SK-N-SH treated with all-trans-retinoic acid at 6 μM for 48 hours (cell line): ENCODE measurements at places on chromosomes 4 and X.

- no peak for ATAC-seq
These were observed 44.9 kb upstream of the NDST4 start for GRCh38 chr4:115158296-115158695.

- no peak for ATAC-seq
These were observed 101.7 kb upstream of the MAP3K15 start for GRCh38 chrX:19616959-19617358.

DNA sequence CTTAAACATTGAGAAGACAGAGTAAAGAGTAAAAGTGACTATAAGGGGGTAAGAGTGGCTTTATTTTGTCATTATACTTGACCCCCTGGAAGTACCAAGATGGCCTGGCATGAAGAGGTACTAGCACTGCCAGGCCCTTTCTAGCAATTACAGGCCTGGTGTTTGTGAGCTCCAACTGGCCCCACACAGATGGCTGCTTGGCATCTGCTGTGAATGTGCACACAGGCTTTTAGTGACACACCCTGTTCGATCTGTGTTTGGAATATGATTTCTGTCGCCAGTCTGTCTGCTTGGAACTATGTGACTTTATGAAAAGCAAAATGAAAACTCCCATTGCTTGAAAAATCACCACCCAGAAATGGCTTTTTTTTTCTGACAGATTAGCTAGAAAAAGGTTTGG lies 123.3 kb downstream of the CLCN4 start:
- ATAC-seq: no peak

GRCh38 chrX:37686996-37687395 lies 1.4 kb downstream of the XK start:
- ATAC-seq: no peak

- no peak for ATAC-seq
These were observed 386.5 kb downstream of the GPAT3 start for GRCh38 chr4:83922402-83922801.

DNA sequence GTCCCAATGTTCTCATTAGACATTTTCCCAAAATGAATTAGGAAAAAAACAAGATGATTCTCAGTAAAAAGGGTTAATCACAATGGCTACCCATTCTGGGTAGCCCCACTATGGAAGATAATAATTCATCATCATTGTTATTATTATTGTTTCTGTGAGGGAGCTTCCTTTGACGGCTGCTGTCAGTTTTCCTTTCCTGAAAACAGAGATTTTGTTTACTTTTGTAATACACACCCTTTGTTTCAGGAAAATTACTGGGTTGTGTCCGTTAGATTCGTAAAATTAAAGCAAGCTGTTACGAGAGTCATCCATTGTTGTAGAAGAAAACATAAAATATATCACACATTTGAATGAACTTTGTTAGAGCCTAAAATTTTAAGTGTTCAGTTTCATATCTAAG lies 192.9 kb upstream of the ANKRD50 start:
- ATAC-seq: no peak

GRCh38 chrX:68841251-68842049 lies 12.6 kb downstream of the EFNB1 start:
- ATAC-seq: no peak

GRCh38 chr4:168942985-168943384 lies 67.1 kb downstream of the CBR4 start:
- no peak for ATAC-seq

GRCh38 chr4:125116431-125116830 lies 198.3 kb upstream of the FAT4 start:
- ATAC-seq: no peak

GRCh38 chr4:8871417-8872401 lies at the start of gene HMX1:
Gene HMX1 (minus strand): TSS chr4:8871839. CDS start chr4:8871614, 225 bp downstream.
- peak; percentile 63; the same call in 2 of the 3 replicates for ATAC-seq

- no peak for ATAC-seq
These were observed 85.1 kb upstream of the SHOX start for GRCh38 chrX:545452-545885.

GRCh38 chrX:103399744-103400143 lies 23.4 kb downstream of the BEX3 start:
- ATAC-seq: no peak

DNA sequence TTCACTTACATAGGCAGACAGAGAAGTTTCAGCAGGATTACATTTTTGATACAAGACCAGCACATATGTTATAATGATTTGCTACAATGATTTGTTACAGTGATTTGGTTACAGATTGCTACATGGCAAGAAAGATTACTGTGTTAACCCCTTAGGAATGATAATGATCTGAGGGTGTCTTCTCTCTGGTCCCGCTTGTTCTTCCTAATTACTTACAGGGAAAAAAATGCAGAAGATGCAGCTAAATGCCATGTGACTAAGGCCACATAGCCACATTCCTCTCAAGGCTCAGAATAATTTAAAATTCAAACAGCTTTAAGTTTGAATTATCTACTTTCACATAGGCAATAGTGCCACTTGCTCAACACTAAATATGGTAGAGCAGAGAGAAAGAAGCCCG lies 9.7 kb upstream of the LAP3 start:
- no peak; the same call in 2 of the 3 replicates for ATAC-seq

DNA sequence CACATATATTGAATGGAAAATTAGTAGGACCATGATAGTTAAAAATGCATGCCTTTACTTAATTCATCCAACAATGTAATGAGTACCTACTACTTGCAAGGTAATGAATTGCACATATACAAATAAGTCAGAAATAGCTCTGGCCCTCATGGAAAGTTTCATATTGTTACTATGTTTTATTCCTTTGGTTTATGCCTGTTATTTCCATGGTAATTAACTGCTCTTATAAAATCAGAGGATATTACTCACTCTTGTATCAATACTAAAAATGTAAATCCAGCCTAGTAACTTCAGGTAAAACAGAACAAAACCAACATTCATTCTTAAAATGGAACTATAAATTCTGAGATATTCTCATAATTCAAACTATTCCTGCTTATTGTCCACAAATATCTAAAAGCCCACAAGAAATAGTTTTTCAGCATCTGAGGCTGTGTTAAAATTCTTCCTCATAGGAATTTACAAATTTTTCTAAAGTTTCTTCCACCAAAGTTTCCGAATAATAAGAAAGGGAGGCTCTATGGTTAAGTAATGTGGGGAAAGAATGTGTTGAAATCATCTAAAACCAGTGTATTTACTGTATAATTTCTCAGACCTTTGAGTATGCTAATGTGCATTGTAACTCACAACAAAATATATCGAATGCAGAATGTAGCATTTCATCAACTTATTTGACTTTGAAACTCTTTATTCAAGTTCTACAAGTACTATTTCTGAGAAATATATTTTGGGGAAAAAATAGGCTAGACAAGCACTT lies 444.2 kb downstream of the PDGFC start:
- ATAC-seq: no peak

DNA sequence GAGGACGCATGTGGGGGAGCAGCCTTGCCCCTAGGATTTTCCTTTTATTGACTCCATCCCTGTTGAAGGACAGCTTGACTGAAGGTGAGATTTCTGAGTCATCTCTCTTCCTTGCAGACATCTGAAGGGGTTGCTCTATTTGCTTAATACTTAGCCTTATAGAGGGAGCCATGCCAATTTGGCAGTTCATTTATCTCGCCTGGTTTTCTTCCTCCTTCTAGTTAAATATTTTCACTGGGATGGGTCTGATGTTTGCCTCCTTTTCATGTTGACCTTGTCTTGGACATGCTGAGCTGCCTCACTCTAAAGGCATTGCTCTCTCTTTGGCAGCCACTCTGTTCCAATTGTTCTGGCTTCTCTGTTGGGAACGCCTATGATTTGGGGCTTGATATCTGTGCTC lies 151.0 kb upstream of the PSAPL1 start:
- no peak for ATAC-seq

DNA sequence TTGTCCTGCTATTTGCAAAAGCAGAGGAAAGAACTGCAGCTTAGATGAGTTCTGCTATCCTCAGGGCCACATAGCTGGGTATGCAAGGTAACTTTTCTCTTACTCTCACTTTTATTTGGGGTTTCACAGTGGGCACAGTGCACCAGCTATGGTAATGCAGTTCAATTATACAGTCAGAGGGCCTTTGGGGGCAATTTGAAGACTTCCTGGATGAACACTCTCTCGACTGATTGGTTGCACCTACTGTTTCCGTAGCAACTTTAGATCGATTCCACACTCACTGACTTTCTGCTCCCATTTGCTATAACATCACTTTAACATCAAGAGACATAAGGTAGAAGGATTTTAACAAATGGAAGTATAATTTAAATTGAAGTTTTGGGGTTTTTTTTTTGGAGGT lies 128.6 kb downstream of the SLC39A8 start:
- no peak for ATAC-seq

DNA sequence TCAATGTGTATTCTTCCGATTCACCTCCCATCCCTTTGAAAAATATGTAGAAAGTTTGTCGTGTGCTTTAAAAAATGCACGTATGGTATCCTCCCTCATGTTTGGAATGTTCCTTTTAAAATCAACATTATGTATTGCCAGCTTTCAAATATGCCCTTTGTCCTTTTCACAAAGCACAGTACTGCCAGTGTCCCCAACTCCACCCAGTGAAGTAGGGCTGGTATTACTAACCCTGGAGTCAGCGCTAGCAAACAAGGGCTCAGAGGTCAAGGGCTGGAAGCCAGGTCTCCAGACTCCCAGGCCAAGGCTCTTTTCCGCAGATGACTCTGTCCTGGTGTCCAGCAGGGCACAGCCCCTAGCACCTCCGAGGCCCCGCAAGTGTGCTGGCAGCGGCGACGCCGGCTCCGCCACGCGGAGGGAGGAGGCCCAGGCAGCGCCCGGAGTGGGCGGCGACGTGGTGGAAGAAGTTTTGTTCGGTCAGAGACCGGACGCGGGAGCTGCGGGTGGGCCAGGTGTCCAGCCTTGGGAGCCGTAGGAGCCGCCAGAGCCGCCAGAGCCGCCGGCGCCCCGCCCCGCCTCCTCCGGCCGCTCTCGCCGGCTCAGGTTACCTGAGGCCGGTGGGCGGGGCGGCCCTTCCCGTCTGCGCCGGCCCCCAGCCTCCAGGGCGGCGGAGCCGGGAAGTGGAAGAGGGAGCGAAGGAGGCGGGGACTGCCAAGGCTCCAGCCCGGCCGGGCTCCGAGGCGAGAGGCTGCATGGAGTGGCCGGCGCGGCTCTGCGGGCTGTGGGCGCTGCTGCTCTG lies at the start of gene IL13RA1:
IL13RA1 (plus strand) TSS at position 720 of the 799 bp plus-strand sequence; CDS start at position 753, 33 bp downstream.
- peak; percentile 88 for ATAC-seq

DNA sequence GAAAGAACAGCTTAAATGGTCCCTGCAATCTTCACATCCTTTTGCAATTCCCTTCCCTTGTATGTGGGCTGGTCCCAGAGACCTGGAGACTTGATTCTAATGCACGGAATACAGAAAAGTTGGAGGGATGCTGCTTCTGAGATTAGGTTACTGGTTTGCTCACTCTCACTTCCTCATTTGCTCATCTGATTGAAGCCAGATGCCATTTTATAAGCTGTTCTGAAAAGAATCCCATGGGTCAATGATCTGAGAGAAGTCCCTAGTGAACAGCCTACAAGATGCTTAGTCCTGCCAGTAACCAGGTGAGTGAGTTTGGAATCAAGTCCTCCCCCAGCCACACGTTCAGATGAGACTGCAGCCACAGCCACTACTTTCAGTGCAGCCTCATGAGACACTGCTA lies 35.9 kb downstream of the MAGEA1 start:
- no peak for ATAC-seq

DNA sequence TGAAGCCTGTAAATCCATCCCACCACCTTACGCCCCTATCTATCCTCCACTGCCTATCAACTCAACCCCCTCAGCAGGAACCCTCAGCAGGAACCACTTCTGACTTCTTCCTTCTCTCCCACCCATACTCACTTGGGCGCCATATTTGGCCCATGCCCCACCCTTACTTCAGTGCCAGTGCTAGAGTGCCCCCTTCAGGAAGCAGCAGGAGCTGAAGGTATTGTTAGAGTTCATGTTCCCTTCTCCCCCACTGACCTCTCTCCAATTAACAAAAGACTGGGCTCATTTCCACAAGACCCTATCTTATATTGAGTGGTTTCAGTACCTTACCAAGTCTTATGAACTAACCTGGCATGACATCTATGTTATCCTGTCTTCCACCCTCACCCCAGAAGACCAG lies 363.1 kb upstream of the SLIT2 start:
- ATAC-seq: no peak

- peak; percentile 69 for ATAC-seq
These were observed 15.2 kb downstream of the GAB1 start for GRCh38 chr4:143351774-143352451.
